Stimulated activated CD4-positive, alpha-beta T cell treated with anti-CD3 and anti-CD28 coated beads, Interleukin-4, amount 100 ng/mL, for 1 hour (primary cell): ENCODE measurements at places on chromosomes 4 and X.
A peak's percentile ranks its signal among the peaks of the same experiment; 100 is the strongest.

DNA sequence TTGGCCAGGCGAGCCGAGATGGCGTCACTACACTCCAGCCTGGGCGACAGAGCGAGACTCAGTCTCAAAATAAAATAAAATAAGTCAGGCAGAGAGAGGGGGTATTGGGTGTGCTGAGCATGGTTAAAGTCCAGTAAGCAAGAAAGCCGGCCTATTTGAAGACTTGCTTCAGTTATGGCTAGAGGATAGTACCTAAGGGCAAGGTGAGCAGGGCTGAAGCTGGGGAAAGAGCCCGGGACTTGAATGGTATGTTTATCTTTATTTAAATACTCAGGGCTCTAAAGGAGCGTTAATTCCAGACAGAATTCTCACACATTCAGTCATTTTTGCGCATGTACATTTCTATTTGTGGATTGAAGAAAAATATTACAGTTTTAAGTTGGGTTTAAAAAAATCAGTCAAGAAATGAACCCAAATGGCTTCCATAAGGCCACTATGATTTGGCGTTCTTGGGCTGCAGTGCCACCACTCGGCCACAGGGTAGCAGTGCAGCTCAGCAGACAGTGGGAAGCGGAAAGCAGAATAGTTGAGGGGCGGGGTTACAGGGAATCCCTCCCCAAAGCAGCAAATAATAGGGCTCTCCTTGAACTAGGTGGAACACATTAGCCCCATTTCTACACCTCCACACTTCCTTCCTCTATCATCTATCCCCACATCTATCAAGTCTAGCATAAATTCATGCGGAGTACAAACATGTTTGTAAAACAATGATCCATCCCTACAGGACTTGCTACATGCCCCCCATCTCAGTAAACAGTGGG, 37.2 kb upstream of the SH3D19 start:
- DNase-seq = peak; percentile 77

DNA sequence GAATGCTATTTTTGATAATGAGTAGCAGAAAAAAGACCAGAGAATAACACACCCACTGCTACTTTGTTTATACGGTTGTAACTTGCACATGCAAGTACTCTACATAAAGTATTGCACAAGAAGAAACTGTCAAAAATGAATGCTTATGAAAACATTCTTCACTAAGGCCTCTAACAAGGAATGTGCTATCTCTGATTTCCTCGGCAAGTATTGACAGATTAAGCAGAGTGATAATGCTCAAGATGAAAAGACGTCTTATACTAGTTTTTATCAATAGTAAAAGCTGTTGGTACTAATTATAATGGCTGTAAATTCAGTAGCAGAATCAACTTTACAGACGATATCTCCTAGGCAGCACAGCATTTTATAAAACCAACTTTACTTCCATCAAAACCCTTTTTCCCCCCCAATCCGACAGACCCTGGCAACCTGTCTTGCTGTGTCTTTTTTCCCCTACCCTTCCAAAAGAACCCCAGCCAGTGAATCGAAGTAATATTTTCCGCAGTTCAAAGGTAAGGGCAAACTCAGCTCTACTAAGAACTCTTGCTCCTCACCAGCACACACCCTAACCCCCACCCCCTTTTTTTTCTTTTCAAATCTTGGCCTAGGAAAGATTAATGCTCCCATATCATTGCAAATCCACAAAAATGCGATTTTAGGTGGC, 1.5 kb downstream of the FRYL start:
- DNase-seq = no peak

DNA sequence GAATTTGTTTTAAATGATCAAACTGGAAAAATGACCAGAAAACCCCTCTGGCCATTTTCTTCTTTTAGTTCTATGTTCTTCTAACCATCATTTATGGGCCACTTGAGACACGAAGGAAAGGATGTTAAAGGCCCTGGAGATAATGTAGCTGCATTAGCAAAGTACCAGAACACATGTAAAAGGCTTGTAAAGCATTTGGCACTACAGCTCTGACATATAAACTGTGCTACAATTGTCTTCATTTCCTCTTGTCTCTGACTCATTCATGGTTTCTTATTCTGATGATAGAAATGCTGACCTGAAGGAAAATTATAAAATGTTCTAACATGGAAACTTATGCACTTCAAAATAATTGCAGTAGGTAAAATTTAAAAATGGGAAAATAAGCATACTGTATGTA, 388.7 kb downstream of the FAT4 start:
- DNase-seq = no peak

- DNase-seq = no peak
Observed at GRCh38 chr4:113977526-113977855, 2.0 kb downstream of the ARSJ start.
